ENCODE measurements at places on chromosomes 12 and 14. TPM values are rescaled to one million over a fixed set of nuclear protein-coding genes. Genes with fewer than 3 reads are reported as not detected.

Gene DHH
- 9.9 TPM for total RNA-seq

Gene GPD1
- total RNA-seq, result not detected

Gene PGAM5
- total RNA-seq, result 82.5 TPM

Gene OASL
- total RNA-seq, result 27.4 TPM

Gene ZNF385A
- total RNA-seq, result 0.65 TPM
